ENCODE measurements at places on chromosomes 12 and 14. TPM values are rescaled to one million over a fixed set of nuclear protein-coding genes. Genes with fewer than 3 reads are reported as not detected.
A peak's percentile ranks its signal among the peaks of the same experiment; 100 is the strongest.

DNA sequence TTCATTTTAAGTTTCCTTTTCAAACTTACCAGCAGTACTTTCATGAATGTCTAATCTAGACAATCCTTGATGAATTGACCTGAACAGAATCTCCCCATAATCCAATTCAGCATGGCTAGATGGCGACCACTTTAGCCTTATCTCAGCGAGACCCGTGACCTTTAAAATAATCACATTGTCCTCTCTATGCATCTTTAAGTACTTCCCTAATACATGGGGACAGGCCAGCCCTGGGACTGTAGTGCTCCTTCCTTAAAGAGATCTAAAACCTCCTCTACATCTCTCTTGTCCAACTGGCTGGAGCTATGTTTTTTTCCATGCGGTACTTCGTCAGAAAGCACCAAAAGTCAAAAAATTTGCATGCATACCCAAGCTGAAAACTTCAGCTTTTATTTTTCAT is 746.0 kb downstream of the VRK1 start:
- no peak for DNase-seq

Gene NDUFA9
- total RNA-seq = 40.7 TPM

DNA sequence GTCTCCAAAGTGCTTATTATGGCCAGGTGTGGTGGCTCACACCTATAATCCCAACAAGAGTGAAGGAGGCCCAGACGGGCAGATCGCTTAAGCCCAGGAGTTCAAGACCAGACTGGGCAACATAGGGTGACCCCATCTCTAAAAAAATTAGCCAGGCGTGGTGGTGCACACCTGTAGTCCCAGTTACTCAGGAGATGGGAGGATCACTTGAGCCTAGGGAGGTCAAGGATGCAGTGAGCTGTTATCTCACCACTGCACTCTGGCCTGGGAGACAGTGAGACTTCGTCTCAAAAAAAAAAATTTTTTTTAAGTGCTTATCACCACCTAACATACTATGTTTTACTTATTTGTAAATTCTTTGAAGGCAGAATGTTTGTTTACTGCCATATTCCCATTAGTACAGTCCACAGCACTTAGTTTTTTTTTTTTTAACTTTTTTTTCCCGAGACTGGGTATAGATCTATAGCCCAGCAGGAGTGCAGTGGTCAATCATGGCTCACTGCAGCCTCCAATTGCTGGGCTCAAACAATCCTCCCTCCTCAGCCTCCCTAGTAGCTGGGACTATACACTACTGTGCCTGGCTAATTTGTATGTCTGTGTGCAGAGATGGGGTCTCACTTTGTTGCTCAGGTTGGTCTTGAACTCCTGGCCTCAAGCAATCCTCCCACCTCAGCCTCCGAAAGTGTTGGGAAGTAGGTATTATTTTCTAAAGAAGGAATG is 4.7 kb upstream of the KANSL2 start:
- no peak for DNase-seq

GRCh38 chr12:127810041-127810440 is 456.9 kb upstream of the TMEM132C start:
- DNase-seq = peak; percentile 87

- DNase-seq = no peak
Observed at GRCh38 chr12:45701296-45701695, 28.2 kb upstream of the ARID2 start.

Gene ARF6
- 73.4 TPM for total RNA-seq

All from skin of body (tissue), 3 donors.